GM12891 (cell line): ENCODE measurements at places on chromosomes 11 and 22.

DNA sequence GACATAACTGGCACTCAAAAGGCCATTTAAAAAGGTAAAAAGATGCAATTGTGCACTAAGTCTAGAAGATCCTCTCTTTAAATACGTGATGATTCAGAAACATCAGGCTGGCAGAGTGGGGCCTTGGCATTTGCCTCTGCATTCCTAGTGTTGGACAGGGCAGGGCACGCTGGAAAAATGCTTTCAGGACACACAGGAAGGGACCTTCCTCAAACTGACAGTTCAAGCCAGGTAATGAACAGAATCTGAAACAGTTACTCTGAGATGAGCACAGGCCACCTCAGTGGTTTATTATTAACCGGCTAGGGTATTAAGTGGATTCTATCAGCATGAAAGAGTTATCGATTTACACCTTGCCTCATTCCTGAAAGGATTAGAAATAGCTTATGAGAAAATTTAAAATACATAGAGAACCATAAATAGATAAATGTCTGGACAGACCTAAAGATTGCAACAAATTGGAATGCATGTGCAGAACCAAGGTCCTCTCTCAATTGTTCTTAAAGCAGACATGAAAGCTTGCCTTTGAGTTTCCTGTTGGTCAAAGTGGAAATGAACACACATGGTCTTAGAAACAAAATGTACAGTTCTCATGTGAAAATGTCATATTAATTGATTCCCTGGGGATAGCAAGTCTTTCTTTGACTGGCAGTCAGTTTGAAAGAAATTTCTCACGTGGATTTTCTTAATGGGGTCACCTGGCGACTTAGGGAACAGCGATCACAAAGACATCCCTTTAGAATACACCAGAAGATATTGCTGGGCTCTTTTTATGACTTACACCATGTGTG lies 21.5 kb upstream of the CSNK2A3 start:
- DNase-seq, result no peak

- no peak for DNase-seq
Observed at GRCh38 chr22:50476868-50477267, 2.0 kb upstream of the SBF1 start.

- DNase-seq, result no peak
Observed at GRCh38 chr11:120707098-120707497, 195.6 kb downstream of the GRIK4 start.

GRCh38 chr22:42069801-42070516 lies 653 bp downstream of the NAGA start:
- DNase-seq, result peak; percentile 38

- DNase-seq, result no peak
Observed at GRCh38 chr11:77064648-77065217, 2.0 kb upstream of the CAPN5 start.

GRCh38 chr11:134517115-134517514 lies 105.1 kb upstream of the B3GAT1 start:
- no peak for DNase-seq

- DNase-seq, result no peak
Observed at GRCh38 chr11:14021738-14022137, 59.2 kb downstream of the SPON1 start.

DNA sequence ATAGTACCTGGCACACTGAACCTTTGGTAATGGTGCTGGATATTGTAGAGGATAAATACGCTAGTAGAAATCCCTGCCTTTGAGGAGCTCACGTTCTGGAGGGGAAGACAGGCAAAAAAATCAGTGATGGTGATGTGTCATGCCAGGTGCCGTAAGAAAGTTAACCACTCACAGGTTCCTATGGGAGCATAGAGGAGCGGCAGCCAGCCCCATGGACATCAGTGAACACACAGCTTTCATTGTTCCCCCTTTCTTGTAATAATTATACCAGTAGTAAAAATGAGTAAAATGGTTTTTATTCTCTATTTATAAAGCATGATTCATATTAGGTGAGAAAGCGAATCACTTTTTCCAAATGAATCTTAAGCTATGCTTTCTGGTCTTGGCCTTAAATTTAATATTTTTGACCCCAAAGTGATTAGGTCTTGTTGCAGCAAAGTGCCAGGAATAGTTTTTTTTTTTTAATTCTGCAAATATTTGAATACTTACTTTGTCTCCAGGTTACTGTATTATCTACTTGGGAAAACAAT lies 57.9 kb downstream of the UVRAG start:
- no peak for DNase-seq

GRCh38 chr11:119006656-119007055 lies 8.7 kb downstream of the CENATAC start:
- DNase-seq, result no peak
